ENCODE measurements at places on chromosomes 4 and X. TPM values are rescaled to one million over a fixed set of nuclear protein-coding genes. Genes with fewer than 3 reads are reported as not detected.

The SORBS2 gene
- 13.8 TPM for total RNA-seq

The SMIM43 gene
- total RNA-seq: 0.24 TPM

The DDIT4L gene
- 1.5 TPM for total RNA-seq

The GIMD1 gene
- not detected for total RNA-seq

The MAGED4 gene
- 2.7 TPM for total RNA-seq

The USP51 gene
- total RNA-seq: 2.5 TPM

The SASH3 gene
- 176 TPM for total RNA-seq

The CENPE gene
- 21.2 TPM for total RNA-seq

The ATP8A1 gene
- total RNA-seq: 25.0 TPM

DNA sequence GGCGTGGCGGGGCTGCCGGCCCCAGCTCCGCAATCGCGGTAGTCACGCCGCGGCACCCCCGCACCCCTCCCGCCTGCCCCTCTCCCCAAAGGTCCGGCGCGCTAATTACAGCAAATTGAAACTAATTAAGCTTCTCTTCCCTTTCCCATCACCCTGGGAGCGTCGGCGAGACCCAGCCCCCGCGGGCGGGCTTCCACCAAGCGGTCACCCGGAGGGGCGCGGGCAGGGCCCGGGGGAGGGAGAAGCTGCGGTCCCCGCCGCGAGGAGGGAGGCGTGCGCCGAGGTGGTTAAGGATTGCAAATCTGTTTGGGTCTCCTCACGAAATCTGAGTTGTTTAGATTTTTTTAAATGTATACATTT lies 13.1 kb downstream of the ARX start:
- no peak for DNase-seq

DNA sequence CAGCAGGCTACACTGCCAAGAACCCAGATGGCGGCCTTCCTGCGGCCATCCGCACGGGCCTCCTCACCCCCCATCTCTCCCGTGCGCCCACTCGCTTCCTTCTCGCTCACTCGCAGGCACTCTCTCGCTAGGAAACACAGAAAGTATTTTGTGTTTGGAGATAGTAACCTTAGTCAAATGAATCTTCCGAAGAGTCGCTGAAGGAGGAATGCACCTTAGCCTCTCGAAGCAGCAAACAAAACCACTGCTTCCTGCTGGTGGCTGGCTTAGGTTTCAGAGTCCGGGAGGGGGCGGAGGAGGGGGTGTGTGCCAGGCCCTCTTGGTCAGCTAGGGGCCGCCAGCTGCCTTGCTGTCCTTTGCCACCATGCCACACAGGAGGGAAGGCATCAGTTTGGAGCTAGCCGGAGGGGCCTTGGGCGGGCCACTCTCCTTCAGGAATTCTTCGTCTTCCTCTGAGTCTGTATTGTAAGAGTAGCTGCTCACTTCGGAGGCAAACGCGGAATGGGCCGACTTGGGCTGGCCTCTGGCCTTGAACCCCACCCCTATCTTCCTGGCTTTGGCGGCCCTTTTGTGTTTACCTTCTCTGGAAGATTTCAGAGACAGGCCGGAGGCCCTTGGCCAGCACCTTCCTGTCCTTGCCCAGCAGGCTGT lies 73.2 kb upstream of the UCP1 start:
- no peak for DNase-seq

DNA sequence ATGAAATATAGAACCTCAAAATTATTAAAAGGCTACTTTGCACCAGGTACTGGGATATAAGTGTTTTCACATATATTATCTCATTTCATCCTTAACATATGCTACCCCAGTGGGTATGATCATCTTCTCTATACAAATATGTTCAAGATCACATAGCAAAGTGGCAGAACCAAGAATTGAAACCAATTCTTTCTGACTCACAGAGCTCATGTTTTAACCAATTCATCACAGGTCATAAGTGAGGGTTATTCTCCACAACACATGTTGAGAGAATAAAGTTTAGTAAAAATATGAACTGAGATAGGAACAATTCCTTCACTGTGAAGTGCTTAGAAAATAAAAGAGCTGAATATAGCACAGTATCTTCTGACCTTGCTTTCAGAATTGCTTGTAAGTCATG lies 442.9 kb upstream of the RASGEF1B start:
- DNase-seq: no peak

- DNase-seq: no peak
Observed at GRCh38 chr4:164716901-164717300, 37.0 kb upstream of the SMIM31 start.

- DNase-seq: no peak
Observed at GRCh38 chr4:140937866-140938265, 181.7 kb upstream of the TBC1D9 start.

DNA sequence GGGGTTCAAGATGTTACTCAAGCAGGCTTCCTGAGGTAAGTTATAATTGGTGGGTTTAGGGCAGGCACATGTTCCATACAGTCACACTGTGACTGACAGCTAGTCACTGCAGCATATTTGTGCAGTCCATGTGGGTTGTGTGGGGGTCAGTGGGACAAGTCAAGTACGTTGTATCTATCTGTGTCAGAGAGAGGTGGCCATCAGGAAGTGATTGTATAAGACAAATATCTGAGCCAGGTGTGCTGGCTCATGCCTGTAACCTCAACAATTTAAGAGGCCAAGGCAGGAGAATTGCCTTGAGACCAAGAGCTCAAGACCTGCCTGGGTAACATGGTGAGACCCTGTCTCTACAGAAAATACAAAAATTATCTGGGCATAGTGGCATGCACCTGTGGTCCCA lies 509.3 kb downstream of the CENPC start:
- no peak for DNase-seq

DNA sequence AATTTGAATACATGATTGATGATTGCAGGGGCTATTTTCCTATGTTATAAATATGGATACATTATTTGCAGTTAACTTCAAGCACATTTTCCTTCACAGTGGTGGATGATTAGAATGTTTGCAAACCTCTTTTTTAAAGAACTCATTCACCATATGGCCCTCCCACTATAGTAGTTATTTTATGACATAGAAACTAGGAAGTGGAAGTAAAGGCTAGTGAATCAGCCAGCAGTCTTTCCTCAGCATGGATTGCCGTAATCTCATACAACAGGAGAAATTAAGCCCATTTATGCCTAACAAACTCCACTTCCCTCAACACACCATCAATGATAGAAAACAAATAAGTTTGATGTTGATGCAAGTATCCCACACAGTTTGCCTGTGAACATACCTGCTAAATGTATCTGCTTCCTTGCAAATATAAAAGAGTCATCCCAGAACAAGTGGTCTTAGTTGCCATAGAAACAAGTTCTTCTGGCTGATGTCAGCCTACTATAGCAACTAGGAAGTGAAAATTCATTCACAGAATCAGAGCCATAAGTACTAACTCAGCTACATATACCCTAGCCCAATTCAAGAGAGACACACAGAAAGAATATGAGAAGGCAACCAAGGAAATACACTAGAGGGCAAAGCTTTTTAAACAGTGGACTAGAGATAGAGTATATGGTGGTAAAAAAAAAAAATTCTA lies 100.9 kb upstream of the RADX start:
- no peak for DNase-seq

DNA sequence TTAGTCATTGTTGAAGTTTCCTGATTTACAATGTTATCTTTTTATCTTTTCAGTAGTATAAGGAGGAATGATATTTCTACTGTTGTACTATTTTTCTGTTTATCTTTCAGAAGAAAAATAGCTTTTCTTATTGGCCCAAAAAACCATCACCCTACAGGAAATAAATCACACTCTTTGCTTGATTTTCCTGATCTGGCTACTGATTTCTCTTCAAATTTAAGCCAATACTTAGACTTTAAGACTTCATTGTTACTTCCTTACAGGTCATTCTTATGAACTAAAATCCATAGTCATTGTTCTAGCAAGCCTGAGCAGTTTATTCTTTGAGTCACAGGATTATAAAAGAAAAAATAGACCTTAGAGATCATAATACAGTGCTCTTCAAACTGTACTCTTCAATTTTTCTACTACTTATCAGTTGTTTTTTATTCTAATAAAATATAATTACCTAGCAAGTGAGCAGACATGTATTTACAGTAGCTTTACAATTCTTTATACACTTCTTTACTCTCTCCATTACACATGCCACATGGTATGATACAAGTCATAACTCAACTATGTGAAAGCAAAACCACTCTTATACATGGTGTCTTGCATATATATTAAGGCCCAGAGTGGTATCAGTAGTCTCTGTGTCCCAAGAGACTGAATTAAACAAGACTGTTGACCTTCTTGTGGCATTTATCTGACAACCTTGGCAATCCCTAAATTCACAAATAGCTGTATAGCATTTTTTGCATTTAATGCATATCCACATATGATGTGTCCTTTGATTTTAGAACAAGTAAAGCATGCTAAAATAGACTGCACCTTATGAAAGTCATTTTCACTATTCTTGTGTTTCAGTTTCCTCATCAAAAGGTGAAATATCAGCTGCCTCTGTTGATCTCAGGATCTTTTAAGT lies 47.9 kb downstream of the TET2 start:
- no peak for DNase-seq

DNA sequence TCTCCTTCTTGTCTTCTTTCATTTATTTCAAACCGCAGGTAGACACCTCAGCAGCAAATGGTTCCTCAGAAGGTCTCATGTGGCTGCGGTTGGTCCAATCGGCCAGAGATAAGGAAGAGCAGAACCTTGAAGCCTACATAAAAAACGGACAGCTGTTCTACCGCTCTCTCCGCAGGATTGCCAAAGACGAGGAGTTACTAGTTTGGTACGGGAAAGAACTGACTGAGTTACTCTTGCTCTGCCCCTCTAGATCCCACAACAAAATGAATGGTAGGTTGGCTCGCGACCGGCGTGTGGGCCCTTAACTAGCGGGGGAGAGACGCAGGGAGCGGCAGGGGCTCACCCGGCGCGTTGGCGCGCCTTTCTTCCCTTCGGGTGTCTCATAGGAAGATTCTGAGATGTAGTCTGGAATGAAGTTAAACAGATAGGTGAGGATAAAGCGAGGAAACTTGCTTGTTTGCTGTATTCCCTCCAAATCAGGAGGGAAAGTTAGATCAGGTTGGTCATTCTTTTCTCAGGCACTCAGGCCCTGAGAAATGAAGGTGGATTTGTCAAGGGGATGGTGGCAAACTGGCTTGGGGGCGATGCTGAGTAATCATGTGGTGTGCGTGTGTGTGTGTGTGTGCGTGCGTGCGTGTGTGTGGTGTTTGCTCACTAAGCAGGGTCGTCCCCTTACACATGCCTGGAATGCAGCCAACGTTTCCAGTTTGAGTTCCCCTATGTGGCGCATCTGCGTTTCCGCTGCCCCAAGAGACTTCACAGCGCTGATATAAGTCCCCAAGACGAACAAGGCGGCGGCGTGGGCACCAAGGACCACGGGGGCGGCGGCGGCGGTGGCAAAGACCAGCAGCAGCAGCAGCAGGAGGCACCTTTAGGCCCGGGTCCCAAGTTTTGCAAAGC lies 4.2 kb downstream of the PRDM8 start:
- no peak for DNase-seq

DNA sequence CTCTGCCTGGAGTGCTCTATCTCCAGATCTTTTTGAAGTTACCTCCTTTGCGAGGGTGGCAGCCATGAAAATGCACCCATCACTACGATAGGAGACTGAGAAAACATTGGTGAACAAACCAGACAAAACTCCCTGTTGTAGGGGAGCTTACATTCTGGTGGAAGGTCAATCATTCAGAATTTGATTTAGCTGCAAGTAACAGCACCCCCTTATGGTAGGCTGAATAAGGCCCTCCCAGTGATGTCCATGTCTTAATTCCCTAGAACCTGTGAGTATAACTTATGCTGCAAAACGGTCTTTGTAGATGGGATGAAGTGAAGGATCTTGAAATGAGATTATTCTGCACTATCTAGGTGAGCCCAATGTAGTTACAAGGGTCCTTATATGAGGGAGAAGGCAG lies 5.6 kb upstream of the TEC start:
- DNase-seq: no peak

DNA sequence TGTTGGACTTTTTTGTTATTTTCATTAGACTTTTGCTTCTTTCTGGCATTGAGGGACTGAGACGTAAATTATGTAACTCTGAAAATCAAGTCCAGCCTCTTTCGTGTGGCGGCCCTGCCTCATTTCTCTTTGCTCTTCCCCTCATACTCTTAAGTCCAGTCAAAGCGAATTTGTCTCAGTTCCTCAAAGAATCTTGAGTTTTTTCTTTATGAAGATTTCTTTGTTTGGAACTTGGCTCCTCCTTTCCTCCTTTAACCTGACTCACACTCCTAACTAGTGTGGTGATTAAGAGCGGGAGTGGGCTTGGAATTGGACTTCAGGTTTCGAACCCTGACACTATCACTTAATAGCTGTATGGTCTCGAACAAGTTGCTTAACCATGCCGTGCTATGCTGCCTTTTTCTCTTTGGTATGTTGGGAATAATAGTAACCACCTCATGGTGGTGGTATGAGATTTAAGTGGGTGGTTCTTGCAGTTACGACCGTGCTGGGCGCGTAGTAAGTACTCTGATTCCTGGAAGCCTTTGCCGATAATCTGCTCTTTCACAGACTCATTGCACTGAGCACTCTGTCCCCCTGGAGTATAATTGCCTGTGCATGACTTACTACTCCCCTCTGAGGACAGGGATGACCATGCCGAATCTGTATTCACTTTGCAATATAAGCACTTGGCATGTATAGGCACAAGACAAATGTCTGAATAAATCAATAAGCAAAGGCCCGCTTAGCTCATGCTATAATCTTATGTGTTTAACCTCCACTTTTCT lies 19.1 kb downstream of the FNIP2 start:
- DNase-seq: no peak

- DNase-seq: no peak
Observed at GRCh38 chrX:110409925-110410324, 51.3 kb downstream of the RTL9 start.

GRCh38 chr4:8315435-8316250 lies 46.1 kb downstream of the HTRA3 start:
- peak; percentile 40 for DNase-seq

- no peak for DNase-seq
Observed at GRCh38 chr4:156798438-156798837, 173.2 kb downstream of the PDGFC start.

DNA sequence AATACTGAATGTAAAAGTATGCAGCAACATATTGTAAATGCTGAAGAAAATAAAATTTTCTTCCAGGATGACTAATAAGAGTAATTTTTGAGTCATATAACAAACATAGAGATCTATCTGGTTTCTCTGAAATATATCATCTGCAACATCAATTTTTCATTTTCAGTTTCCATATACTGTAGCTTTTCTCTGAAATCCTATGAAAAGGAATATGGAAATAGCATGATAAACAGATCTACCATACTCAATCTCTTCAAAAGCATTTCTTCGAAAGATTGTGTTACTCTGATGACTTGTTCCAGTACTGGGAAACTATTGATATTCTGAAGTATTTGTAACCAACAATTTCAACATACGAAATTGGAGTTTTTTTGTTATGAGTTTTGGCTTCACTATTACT lies 1156.7 kb downstream of the FAM133A start:
- no peak for DNase-seq

- no peak for DNase-seq
Observed at GRCh38 chr4:25859429-25860148, 3.2 kb downstream of the SEL1L3 start.

DNA sequence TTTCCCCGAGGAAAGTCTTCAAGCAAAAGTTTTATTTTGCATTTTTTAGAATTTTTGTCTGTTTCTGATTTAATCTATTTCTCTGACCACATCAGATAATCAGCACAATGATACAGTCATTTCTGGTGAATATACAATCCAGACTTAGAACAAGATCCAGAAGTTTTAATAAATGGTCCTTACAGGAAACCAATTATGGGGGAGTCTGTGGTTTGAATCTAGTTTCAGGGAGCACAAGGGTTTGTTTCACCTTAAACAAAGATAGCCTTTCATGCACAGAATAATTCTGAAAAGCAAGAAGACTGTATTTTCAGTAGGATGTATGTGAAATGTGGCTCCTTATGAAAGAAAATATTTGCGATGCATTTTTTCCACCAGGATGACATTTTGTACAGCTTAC lies 158.5 kb upstream of the ARSJ start:
- DNase-seq: no peak
